ENCODE measurements at places on chromosomes 4 and X. TPM values are rescaled to one million over a fixed set of nuclear protein-coding genes. Genes with fewer than 3 reads are reported as not detected.

- no peaks in the 10 kb centered on the region for H3K4me1 ChIP-seq
- no peaks in the 10 kb centered on the region for H3K27me3 ChIP-seq
- no peaks in the 10 kb centered on the region for H3K36me3 ChIP-seq
Observed at GRCh38 chr4:109708990-109709389, 5.7 kb upstream of the CASP6 start.

DNA sequence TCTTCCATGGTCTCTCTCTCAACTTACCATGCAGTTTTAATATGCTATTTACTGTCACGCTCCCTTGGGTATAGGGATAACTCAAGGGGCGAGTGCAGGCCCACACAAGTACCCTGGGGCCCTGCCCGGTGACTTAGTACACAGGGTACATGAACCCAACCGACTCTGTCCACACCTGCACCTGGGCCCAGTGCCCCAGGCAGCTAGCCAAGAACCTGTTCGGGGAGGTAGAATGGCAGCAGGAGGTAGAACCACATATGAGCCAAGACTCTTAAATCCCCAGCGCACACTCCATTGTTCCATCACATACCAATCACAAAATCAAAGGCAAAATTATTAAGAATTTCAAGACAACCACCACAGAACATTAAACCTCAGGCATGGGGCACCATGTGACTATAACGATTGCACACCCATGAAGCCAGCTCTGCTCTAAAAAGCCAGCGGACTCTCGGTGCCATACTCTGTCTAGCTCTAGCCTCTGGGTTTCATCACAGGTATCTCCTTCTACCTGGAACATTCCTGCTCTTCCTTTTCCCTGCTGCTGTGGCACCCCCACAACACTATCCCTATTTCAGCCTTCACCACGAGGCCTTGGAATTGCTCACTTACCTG, 14.6 kb downstream of the PHF8 start:
- no peaks in the 10 kb centered on the region for H3K36me3 ChIP-seq
- DNase-seq, result no peak
- H3K4me1 ChIP-seq, result no peaks in the 10 kb centered on the region
- H3K27ac ChIP-seq, result no peak overlapping the region
- no peaks in the 10 kb centered on the region for H3K27me3 ChIP-seq
- no peak overlapping the region for H3K4me3 ChIP-seq

GRCh38 chrX:40875476-40875875, 140.1 kb upstream of the MED14 start:
- DNase-seq, result no peak
- H3K4me1 ChIP-seq, result no peaks in the 10 kb centered on the region
- H3K36me3 ChIP-seq, result no peaks in the 10 kb centered on the region
- H3K27me3 ChIP-seq, result no peaks in the 10 kb centered on the region

DNA sequence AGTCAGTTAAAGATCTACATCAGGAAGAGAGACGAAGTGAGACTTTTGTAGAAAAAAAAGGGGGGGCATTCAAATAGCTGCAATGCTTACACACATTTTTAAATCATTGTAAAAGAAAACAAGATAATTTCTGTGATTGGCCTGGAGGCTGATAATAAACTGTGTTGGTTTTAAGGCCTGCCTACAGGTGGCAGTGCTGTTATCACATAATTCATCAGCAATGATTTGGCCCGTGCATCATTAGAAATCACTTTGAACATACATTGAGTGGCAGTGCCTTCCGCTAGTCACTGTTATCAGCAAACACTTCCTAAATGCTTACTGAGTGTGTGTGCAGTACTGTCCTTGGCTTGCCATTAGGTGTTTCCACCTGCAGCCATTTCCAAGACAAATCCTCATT, 831.9 kb downstream of the TRIML1 start:
- no peak overlapping the region for H3K4me3 ChIP-seq
- no peaks in the 10 kb centered on the region for H3K36me3 ChIP-seq
- H3K27me3 ChIP-seq, result no peaks in the 10 kb centered on the region
- DNase-seq, result no peak

DNA sequence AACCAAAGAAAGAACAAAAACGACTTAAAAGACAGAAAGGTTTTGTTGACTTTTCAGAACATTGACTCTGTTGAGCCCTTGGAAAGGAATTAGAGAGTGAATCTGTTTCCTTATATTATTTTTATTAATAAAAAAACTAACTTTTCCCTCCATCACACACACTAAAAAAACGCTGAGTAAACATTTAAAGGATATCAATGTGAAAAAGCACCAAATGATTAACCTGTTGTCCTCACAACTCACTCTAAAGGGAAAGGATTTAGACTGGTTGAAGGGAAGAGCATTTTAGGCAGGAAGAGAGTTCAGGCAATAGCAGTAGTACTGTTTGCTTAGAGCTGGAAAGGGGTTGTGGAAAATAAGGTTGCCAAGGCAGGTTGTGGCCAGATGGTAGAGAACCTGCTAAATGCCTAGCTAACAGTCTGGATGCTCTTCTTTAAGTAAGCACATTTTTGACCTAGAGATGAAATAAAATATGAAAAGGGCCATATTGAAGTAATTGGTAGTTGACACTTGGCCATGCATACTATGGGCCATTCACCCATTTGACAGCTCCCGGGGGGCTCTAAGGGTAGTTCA, 98.0 kb upstream of the NDP start:
- no peaks in the 10 kb centered on the region for H3K27me3 ChIP-seq
- DNase-seq, result no peak
- no peaks in the 10 kb centered on the region for H3K4me1 ChIP-seq
- H3K36me3 ChIP-seq, result no peaks in the 10 kb centered on the region
- no peak overlapping the region for H3K4me3 ChIP-seq

- no peak overlapping the region for H3K27ac ChIP-seq
- no peaks in the 10 kb centered on the region for H3K4me1 ChIP-seq
- DNase-seq, result no peak
Observed at GRCh38 chrX:132486599-132487178, 2.1 kb downstream of the MBNL3 start.

- DNase-seq, result no peak
- no peaks in the 10 kb centered on the region for H3K4me1 ChIP-seq
- no peaks in the 10 kb centered on the region for H3K36me3 ChIP-seq
- H3K27me3 ChIP-seq, result no peaks in the 10 kb centered on the region
- no peak overlapping the region for H3K4me3 ChIP-seq
Observed at GRCh38 chr4:94256828-94257227, 49.2 kb downstream of the SMARCAD1 start.

DNA sequence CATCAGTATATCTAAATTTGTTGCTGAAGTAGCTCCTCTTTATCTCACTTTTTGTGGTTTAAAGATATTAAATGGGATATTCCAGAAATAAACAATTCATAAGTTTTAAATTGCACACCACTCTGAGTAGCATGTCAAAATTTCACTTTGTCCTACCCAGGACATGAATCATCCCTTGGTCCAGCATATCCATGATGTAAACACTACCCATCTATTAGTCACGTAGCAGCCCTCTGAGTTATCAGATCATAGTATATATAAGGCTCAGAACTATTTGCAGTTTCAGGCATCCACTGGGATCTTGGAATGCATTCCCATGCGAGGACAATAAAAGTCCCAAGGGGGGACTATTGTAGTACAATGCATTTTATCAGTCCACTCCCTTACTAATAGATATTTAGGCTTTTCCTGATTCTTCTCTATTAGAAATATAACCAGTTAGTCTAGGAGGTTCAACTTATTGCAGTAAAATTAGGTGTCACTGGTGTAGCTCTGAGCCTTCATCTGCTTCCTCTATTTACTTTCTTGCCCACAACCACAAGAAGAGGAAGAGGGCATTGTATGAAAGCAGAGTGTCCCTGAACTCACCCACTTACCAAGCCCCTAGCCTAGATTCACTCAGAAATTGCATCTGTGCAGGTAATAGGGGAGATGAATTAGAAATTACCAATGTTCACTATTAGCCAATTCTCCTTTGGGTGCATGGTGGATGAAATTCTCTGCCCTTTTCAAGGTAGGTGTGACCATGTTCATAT, 409.8 kb upstream of the GALNT7 start:
- H3K27ac ChIP-seq, result no peak overlapping the region
- no peak overlapping the region for H3K4me3 ChIP-seq
- no peak for DNase-seq

The TRMT2B gene
- total RNA-seq, result 9.9 TPM

The ATP7A gene
- total RNA-seq, result 11.1 TPM

The SMR3B gene
- total RNA-seq, result not detected

The ART3 gene
- 0.83 TPM for total RNA-seq

The XAGE2 gene
- total RNA-seq, result not detected

The ADGRL3 gene
- total RNA-seq, result 6.8 TPM

The MGARP gene
- 11.4 TPM for total RNA-seq

The SEL1L3 gene
- 7.7 TPM for total RNA-seq

The DUSP9 gene
- total RNA-seq, result 0.74 TPM

Data from ovary (tissue), 10 donors.